Stimulated activated CD4-positive, alpha-beta T cell treated with anti-CD3 and anti-CD28 coated beads, Interleukin-1b, Interleukin-23, amount 100 ng/mL, for 1 hour (primary cell): ENCODE measurements at places on chromosomes 16 and 17.
A peak's percentile ranks its signal among the peaks of the same experiment; 100 is the strongest.

DNA sequence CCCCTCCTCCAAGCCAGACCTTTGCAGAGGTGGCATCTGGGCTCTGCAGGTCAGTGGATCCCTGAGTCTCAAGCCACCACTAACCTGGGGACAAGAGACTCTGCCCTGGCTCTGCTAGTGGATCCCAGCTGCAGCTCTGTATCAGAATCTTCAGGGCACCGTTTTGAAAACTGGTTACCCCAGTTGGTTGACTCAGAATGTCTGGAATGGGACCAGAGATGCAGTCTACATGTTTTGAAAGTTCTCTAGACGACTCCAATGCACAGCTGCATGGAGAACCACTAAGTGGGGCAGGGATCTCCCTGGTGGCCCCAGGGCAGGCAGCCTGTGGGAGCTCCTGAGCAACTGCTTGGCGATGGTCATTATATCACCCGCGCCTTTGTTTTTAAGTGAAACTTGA, 34.1 kb upstream of the ADORA2B start:
- DNase-seq = no peak

DNA sequence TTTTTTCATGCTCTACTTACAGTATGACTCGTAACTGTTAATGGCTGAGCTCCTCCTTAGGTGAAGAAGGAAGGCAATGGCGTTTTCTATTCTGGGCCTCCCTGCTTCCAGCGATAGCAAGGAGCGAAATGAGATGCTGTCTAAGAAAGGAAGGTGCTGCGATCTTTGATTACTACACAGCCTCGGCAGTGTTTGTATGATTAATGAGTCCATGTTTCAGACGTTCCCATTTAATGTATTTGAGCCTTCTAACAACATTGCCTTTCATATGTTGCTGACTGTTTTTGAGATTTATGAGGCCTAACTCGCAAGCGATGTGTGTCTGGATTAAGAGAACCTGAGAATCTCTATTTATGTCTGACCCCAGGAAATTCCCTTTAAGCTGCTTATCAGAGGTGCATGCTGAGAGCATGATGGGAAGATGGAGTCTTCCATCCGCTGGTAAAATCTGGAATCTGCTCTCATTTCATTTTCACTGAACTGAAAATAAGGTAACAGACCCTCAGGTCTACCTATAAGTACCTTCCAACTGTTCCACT, 403.4 kb downstream of the WWOX start:
- DNase-seq = no peak

DNA sequence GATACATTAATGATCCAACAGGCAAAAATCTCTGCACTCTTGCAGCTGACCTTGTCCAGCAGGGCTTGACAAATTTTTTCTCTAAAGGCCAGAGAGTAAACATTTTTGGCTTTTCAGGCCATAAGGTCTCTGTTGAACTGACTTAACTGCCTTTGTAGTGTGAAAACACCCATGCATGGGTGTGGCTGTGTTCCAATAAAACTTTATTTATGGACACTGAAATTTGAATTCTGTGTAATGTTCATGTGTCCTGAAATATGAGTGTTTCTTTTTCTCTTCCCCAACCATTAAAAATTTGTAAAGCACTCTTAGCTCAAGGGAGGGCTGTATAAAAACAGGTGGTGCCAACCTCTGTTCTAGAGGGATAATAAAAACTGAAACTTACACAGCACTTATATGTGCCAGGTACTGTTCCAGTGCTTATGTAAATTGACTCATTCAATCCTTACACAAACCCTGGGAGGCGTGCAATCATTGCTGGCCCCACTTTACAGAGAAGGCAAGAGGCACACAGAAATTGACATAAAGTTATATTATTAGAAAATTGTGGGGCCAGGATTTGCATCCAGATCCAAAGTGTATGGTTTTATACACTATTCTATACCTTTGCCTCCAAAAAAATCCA, 18.8 kb upstream of the ZNF423 start:
- DNase-seq = no peak

DNA sequence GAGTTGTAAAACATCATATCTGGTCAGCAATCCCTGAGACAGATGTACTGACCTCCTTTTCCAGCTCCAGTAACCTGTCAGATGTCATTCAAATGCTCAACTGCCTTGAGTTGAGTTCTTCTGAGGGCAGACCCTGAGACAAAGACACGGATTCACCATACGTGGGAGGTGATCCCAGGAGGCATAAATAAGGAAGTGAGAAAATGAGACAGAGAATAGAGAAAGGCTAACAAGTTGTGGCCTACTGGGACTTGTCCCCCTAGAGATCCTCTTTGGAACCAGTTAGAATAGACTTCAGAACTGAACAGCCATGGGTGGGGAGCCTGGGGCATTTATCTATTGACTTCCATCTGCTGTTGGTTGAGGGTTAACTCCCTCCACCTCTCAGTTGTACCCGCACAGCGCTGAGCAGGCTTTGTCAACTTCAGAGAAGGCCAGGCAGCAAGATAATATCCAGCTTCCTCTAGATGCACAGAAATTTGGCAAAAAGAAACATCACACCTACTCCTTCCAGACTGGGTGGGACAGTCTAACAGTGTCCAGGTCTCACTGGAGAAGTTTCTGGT, 123.0 kb upstream of the DYNLRB2 start:
- no peak for DNase-seq

GRCh38 chr16:2858245-2859025, 465 bp upstream of the PRSS22 start:
- DNase-seq = no peak

DNA sequence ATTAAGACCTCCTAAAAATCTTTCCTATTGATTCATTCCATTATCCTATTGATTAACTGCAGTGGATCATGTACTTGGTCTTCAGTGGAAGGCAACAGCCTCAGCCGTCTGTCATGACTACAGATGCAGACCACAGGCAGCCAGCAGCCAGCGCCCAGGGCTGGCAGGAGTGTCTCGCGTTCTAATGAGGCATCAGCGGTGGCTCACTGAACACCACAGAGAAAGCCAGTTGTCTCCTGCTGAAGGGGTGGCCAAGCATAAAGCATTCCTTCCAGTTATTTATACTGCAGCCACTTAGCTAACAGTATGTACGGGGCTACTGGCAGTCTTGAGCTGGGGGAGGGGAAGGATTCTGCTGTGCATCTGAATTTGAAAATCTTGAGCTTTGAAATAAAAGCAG, 214.3 kb downstream of the IRX3 start:
- no peak for DNase-seq

DNA sequence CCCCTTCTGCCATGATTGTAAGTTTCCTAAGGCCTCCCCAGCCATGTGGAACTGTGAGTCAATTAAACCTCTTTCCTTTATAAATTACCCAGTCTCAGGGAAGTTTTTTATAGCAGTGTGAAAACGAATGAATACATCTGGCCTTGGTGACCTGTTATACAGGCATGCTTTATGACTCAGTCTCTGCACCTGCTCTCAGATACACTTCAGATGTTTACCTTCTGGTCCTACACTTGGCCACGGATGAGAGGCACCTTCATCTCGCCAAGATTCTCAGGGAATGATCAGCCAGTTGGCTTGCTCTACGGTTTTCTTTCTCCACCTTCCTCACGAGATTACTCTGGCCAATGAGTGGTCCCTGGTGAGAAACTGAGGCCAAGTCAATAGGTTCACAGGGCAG, 304.7 kb downstream of the CA10 start:
- DNase-seq = no peak

DNA sequence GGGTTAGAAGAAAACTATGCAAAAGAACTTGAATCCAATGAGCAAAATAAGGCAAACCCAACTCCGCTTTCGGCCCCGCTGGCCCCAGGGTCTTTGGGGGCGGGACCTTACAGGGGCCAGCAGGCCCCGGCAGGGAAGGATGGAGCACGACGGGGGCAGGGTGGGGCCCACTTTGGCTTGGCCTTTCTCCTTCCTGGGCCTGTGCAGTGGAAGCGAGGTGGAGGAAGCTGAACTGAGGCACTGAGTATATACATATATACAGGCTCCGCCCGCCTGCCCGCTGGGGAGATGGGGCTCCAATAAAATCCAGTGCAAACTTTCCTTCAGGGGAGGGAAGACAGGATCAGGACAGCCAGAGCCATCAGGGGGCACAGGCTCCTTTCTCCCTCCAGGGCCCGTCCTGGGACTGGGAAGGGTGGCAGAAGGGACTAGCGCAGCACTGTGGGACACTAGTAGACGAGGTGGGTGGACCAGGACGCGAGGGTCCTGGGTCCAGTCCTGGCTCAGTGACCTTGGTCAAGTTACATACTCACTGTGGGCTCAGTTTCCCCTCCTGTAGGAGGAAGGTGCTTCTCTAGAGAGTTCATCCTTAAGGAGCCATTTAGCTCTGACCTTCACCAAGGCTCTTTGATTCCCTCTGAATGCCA, 20.9 kb upstream of the MPO start:
- DNase-seq = no peak

DNA sequence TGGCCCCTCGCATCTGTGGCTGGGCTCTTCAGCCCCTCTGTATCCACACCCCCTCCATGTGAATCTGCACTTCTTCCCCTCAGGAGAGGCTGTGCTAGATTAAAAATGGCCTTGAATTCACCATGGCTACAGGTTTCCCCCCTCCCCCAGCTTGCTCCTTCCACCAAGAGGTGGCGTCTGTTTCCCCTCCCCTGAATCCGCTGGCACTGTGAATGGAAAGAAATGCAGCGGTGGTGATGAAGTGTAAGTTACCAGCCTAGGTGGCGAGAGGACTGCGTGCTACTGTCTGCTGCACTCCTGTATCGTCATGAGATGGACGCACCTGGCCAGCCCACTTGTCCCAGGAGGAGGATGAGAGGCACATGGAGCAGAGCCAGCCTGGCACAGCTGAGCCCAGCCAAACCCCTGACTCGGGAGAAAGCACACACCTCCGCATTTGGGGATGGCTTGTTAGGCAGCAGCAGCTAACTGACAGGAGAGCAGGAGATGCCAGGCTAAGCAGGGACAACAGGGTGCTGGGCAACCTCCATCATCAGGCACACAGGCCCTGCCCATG, 26.2 kb downstream of the TNFRSF13B start:
- no peak for DNase-seq

- DNase-seq = no peak
Observed at GRCh38 chr17:9536061-9536460, 39.6 kb downstream of the STX8 start.

GRCh38 chr17:59897090-59897489, 4.2 kb downstream of the RPS6KB1 start:
- DNase-seq = no peak

- no peak for DNase-seq
Observed at GRCh38 chr16:63744077-63744874, 1377.6 kb downstream of the CDH11 start.

- DNase-seq = no peak
Observed at GRCh38 chr16:68802190-68802589, 41.1 kb upstream of the TANGO6 start.

DNA sequence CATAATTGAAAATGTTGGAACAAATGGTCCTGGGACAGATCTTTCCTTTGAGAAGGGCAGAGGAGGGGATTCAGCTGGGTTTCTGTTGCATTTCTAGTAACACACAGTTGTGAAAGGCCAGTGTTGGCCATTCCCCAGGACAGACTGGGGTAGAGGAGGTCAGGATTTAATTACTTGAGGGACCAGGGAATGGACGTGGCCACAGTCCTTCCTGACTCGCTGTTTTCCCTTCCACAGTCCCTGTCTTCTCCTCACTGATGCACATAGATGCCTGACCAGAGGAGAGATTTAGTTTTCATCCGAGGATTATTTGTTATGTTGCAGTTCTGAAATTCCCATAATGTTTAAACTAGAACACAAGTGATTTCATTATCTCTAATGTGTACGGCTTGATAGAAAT, 25.2 kb upstream of the HEATR6 start:
- no peak for DNase-seq

GRCh38 chr16:71969353-71969752, 30.8 kb downstream of the PKD1L3 start:
- DNase-seq = no peak

GRCh38 chr17:44904001-44904984, 5.0 kb upstream of the EFTUD2 start:
- DNase-seq = no peak

DNA sequence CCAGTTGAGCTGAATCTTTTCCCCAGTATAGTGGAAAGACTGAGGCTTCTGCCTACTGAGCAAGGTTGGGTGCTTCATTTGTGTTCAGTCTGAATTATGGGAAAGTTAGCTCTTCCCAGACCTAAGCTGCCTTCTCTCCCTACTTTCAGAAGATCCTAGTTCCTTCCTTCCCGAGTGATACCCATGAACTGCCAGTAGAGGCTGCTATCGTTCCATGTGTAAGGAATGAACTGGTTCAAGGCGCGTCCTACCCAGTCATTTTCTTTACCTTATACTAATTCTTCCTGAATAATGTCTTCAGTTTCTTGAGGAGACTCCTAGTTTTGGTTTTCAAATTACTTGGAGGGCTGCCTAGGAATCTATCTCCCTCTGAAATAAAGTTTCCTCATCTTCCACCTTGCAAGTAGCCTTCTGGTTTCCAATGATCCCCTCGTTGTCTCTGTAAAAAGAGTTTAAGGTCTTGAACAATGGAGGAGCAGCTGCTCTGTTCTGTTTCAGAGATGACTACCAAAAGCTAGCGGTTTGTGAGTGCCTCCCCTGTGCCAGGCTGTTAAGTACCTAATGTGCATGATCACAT, 934 bp upstream of the AOC2 start:
- no peak for DNase-seq

DNA sequence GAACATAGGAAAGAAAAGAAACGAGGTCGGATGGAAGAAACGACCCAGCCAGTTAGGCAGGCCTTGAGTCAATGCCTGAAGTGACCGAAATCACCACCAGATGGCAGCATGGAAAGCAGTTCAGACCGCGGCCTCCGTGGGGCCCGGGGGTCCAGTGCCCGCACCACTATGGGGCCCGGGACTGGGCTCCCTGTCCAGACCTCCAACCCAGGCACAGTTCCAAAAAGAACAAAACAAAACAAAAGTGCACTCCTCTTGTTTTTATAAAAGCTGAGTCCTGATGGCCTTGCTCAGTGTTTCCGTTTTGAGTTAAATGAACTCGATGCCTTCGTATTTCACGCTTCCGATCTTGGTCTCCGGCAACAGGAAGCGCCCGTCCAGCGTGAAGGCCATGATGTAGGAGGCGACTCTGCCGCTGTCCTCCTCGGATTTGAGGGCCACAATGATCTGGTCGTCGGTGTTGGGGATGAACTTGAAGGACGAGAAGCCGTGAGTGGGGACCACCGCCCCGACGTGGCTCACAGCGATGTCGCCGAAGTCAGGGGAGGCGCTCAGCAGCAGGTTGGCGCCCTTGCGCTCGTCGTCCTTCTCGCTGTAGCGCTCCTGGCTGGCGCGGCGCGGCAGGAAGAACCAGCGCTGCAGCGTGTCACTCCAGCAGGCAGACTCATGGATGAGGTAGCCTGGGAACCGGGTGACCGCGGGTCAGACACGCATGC, 13.7 kb upstream of the LGALS3BP start:
- peak; percentile 38 for DNase-seq
